ENCODE measurements at places on chromosomes 1 and 21.

DNA sequence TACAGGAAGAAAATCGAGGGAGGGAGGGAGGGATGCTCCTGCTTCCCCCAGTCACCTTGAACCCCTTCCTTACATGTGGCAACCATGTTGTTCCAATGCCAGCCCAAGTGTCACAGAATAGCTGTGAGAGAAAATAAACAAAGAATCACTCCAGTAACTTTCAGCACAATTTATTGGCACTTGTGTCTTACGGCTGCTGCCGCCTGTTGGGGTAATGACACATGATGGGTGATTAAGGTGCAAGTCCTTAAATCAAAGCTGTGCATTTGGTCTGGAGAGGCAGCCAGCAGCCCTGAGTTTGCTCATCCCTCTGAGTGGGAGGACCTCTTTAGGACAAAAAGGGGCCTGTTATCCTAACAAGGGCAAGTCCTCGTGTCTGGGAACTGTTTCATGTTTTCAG, 377.7 kb downstream of the PCP4 start:
- no peak for DNase-seq

- no peak for DNase-seq
Observed at GRCh38 chr1:110951161-110951560, 12.6 kb downstream of the LRIF1 start.

GRCh38 chr1:172494166-172494565, 38.8 kb upstream of the SUCO start:
- peak; percentile 72 for DNase-seq

DNA sequence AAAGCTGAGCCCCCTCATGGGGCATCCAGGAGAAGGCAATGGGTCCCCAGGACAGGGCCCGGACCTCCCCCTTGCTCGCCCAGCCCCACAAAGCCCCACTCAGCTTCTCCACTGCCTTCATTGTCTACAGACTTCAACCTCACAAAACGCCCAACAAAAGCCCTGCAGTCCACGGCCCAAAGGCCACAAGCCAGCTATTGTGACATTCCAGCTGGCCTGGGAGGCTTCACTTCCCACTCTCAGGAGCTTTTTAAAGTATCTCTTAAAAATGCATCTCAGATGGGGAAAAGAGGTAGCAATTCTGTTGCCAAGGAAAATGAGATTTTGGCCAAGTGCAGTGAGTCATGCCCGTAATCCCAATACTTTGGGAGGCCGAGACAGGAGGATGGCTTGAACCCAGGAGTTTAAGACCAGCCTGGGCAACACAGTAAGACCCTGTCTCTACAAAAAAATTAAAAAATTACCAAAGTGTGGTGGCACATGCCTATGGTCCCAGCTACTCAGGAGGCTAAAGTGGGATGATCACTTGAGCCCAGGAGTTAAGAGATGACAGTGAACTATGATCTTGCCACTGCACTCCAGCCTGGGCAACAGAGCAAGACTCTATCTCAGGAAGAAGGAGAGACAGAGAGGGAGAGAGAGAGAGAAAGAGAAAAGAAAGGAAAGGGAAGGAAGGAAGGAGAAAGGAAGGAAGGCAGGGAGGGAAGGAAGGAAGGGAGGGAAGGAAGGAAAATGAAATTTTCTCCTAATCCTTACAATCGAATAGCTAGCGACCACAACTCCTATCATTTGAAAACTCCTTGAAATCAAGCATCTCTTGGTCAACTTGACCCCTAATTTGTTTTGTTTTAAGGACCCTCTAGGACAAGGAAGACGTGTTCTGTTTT, 31.4 kb upstream of the TARDBP start:
- DNase-seq: no peak

GRCh38 chr1:66360285-66360724, 173.6 kb upstream of the SGIP1 start:
- no peak for DNase-seq

- no peak for DNase-seq
Observed at GRCh38 chr21:45831991-45832740, 149.4 kb upstream of the COL6A1 start.

GRCh38 chr1:148162363-148162762, 10.3 kb upstream of the NBPF11 start:
- no peak for DNase-seq

GRCh38 chr1:5165762-5166161, 511.4 kb downstream of the AJAP1 start:
- no peak for DNase-seq

DNA sequence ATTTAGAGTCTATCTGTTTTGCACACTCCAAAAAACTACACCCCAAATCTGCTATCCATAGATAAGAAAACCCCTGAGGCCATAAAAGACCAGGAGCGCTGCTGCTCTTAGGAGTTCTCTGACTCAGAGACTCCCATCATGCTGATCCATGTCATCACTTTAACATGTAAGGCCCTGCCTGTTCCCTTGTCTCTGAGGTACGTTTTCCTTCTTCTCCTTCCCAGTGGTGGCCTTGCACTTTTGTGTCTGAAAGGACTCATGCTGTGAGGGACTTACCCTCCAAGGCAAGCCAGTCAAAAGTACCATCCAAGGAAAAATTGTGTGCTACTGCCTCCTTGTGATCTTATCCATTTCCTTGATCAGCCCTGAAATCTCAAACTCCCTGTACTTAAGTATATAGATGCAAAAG, 427.4 kb upstream of the NCAM2 start:
- no peak for DNase-seq

GRCh38 chr1:198162091-198162767, 5.4 kb downstream of the NEK7 start:
- peak; percentile 81 for DNase-seq

GRCh38 chr1:6121651-6122370, 58.3 kb downstream of the CHD5 start:
- no peak for DNase-seq

DNA sequence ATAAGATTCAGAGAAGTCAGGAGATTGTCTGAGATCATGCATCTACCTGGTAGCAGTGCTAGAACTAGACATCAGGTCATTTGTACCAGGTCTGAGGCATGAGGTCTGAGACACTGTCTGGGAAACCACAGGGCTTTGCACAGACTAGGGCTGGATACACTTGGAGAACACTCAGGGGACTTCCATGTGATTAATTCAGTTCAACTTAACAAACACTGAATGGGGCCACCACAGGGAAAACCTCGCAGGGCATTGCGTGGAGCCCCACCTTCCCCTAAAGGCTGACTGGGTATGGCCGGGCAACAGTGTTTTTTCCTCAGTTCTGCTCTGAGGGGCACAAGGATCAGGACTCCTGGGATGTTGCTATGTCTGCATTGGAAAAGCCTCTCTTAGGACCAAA, 86.5 kb upstream of the WARS2 start:
- DNase-seq: no peak

- peak; percentile 46 for DNase-seq
Observed at GRCh38 chr1:184118046-184118445, 66.5 kb downstream of the TSEN15 start.

- no peak for DNase-seq
Observed at GRCh38 chr1:244370060-244370637, 81.6 kb downstream of the ADSS2 start.

GRCh38 chr1:201504179-201504631, 2.7 kb downstream of the CSRP1 start:
- no peak for DNase-seq

DNA sequence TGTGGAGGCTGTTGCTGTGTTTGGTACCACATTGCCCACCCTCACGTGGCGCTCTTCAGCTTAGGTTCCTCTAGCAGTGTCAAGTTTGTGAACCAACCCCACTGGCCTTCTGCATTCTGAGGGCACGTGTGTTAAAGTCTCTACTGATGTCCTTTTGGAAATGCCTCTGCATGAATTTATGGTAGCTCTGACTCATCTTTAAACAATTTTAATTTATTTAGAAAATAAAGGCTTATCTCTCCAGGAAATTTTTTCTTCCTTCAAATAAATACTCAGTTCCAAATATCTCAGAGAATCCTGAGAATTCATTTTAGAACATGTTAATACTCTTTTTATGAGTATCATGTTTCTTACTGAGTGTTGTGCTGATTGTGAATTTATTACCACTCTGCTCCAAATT, 5.5 kb downstream of the CD1D start:
- DNase-seq: no peak

GRCh38 chr1:39690794-39691382, 345 bp downstream of the HPCAL4 start:
- DNase-seq: no peak

GRCh38 chr1:195481293-195481692, 1126.9 kb downstream of the KCNT2 start:
- DNase-seq: no peak

GRCh38 chr1:111821121-111821745, 65.5 kb downstream of the DDX20 start:
- no peak for DNase-seq

- DNase-seq: peak; percentile 72
Observed at GRCh38 chr1:94481473-94481933, 60.1 kb downstream of the F3 start.

GRCh38 chr1:23341931-23342692, 2.0 kb downstream of the HNRNPR start:
- DNase-seq: no peak

DNA sequence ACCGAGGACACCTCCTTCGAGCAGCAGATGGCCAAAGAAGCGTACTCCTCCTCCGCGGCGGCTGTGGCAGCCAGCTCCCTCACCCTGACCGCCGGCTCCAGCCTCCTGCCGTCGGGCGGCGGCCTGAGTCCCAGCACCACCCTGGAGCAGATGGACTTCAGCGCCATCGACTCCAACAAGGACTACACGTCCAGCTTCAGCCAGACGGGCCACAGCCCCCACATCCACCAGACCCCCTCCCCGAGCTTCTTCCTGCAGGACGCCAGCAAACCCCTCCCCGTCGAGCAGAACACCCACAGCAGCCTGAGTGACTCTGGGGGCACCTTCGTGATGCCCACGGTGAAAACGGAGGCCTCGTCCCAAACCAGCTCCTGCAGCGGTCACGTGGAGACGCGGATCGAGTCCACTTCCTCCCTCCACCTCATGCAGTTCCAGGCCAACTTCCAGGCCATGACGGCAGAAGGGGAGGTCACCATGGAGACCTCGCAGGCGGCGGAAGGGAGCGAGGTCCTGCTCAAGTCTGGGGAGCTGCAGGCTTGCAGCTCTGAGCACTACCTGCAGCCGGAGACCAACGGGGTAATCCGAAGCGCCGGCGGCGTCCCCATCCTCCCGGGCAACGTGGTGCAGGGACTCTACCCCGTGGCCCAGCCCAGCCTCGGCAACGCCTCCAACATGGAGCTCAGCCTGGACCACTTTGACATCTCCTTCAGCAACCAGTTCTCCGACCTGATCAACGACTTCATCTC, 106.8 kb upstream of the VAMP3 start:
- no peak for DNase-seq

- DNase-seq: no peak
Observed at GRCh38 chr1:244735404-244735803, 82.5 kb downstream of the DESI2 start.

- no peak for DNase-seq
Observed at GRCh38 chr1:85582687-85583591, 2.4 kb downstream of the CCN1 start.

DNA sequence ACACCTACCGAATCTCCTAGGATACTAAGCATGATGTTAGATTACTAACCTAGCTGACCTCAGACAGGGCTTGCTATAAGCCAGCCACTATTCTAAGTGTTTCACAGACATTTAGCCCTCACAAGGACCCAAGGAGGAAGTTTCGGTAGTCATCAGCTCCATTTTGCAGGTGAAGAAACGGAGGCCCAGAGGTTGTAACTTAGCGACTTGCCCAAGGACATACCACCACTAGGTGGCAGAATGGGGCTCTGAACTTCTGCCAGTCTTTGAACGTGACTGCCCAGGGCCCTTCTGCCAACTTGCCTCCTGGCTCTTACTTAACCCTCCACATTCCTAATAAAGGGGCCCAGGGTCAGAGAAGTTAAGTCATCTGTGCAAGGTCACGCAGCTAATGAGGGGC, 283.5 kb downstream of the C1orf94 start:
- DNase-seq: peak; percentile 78

DNA sequence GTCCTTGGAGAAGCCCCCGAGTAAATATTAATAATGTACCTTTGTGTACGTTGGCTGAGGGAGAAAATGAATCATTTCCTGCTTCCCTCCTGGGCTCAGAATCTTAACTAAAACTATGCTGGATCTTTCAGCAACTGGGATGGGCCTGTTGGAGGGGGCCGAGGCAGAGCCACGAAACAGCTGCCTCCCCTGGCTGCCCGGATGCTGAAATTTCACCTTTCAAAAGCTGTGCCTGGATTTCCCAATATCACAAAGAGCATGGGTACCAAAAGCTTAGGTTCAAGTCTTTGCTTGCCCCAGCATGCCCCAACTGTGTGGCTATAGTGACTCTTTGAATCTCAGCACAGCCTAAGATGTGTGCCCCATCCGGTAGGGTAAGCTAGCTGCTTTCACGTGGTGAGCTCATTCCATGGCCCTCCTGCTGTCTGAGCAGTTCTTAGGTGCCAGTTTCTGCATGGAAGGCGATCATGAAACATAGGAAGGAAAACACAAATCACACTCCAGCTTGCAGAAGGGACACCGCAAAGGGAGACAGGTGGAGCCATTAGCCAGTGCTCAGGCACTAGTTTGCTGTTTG, 473.5 kb downstream of the PTPRU start:
- no peak for DNase-seq

DNA sequence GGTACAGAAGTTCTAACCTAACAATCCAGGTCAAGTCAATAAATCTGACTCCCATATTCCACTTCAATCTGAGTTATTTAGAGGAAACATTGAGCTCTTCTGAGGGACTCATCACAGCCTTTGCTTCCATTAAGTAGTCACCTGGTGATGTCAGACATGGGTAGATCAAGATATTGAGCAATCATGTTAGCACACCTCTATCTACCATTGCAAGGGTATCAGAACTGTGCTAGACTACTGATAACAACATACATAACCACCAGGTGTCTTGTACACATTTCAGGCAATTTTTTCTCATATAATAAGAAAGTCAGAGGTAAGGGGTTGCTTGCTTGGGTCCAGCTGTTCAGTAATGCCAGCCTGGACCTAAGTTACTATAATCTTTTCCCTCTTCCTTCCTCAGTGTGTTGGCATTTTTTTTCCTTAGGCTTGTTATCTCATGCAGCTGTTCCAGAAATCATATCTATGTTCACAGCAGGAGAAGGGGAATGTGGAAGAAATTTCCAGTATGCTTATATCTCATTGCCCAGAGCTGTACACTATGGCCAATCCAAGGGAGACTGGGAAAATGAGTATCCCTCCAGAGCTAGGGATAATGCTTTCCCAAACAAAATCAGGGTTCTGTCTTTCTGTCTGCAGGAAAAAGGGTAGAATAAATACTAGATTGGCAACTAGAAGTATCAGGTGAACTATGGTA, 52.3 kb downstream of the GRIK1 start:
- no peak for DNase-seq

- DNase-seq: no peak
Observed at GRCh38 chr1:178071811-178072210, 22.1 kb upstream of the RASAL2 start.

- DNase-seq: peak; percentile 69
Observed at GRCh38 chr1:94514095-94514727, 27.3 kb downstream of the F3 start.

All from suppressor macrophage treated with lipopolysaccharide for 1 hour (primary cell).